ENCODE measurements at places on chromosomes 6 and 20.

DNA sequence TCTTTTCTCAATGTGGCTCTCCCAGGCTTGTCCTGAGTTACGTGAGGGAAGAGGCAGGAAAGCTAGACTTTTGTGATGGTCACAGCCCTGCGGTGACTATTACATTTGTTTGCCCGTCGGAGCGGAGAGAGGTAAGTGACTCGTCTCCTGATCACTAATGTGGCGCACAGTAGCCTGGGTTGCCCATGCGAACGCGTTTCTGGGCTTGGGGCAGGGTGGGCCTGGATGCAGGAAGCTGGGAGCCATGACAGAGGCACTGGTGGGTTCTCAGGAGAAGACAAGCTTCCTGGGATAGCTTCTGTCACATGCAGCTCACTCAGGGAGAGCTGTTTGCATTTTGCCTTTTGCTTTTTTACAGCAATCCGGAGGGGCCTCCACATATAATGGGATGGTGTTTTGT, 60.6 kb downstream of the IGF2R start:
- no peak for DNase-seq

GRCh38 chr6:33418690-33419291, 884 bp upstream of the CUTA start:
- no peak for DNase-seq

GRCh38 chr6:4319981-4320683, 184.8 kb upstream of the ECI2 start:
- no peak for DNase-seq

GRCh38 chr20:14956026-14956425, 618.6 kb upstream of the FLRT3 start:
- no peak for DNase-seq

DNA sequence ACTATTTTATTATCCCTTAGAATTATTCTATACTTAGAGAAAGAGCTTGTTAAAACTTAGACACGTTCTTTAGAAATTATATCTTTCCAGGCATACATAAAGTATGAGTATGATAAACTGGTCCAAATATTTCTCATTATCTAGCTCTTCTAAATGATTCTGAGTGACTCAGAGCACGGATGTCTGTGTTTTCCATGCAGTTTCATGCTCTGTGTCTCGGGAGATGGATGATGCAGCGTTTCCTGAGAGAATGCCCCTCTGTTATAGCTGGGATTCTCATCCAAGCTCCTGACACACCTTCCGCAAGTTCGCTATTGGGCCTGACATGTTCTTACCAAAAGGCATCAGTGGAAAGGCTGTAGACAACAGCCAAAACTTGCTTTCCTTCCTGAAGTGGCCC, 19.3 kb downstream of the SIRT5 start:
- DNase-seq = no peak

DNA sequence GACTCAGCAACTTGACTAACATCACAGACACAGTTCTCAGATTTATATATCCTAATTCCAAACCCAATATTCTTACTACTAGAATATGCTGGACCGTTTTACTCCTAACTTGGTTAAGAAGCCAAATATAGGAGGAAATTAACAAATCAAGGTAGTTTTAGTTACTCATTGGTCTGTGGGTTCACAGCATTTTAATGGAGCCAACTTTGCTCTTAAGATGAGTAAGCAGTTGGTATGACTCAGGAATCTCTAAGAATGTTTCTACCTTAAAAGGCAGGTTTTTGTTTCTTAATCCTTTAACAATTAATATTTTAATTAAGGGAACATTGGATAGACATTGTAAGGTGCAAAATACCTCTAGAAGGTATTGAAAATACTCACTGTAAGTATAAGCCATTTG, 31.6 kb downstream of the OPRM1 start:
- DNase-seq = no peak

DNA sequence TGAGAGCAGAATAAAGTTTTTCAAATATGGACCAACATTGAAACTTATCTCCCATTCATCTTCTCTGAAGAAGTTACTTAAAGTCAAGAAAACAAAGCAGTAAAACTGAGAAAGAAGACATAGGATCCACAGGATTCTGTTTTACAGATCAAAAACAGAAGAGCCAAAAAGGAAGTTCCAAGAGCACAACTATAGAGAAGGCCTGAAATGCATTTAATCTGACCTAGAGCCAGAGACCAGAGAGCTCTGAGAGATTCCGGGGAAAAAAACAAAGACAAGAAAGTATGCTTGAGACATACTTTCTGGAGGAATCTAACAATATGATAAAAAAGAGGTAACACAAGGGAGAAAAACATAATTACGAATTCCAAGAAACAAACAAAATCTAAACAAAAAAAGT, 26.1 kb downstream of the SRPK1 start:
- DNase-seq = no peak

DNA sequence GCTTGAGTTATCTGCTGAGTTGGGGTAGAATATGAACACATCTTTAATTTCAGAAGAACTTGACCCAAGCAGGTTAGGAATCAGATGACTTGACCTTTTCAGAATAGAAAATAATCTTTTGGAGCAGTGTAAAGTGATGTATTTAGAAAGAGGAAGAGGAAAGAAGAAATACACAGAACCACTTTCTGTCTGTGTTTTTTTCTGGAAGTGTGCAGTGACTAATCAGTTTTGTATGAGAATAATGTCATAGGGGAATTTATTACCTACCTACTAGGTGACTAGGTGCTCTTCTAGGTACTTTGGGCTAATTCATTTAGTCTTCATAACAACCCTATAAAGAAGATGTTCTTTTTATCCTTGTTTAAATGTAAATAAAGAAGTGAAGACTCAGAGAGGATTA, 3.0 kb downstream of the PPP1R14C start:
- no peak for DNase-seq
